ENCODE measurements at places on chromosomes 3 and 15. TPM values are rescaled to one million over a fixed set of nuclear protein-coding genes. Genes with fewer than 3 reads are reported as not detected.

- DNase-seq, result no peak
Measured at GRCh38 chr3:23837286-23837685, 31.5 kb downstream of the UBE2E1 start.

- DNase-seq, result no peak
Measured at GRCh38 chr3:37071921-37072320, 78.6 kb downstream of the MLH1 start.

- DNase-seq, result peak; percentile 39
Measured at GRCh38 chr3:72347819-72348319, 500.4 kb downstream of the SHQ1 start.

DNA sequence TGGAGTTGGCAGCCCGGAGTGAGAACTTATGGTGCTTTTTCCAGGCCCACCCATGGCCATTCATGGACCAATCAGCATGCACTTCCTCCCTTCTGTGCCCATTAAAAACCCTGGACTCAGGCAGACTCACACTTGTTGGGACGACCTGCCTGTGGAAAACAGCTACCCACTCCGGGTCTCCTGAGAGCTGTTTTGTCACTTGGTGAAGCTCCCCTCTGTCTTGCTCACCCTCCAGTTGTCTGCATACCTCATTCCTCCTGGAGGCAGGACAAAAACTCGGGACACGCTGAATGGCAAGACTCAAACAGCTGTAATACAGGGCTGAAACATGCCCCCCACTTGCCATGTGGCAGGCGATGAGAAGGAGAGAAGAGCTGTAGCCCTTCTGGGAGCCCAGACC lies 35.2 kb downstream of the ROPN1B start:
- no peak for DNase-seq

Gene IL17RB
- total RNA-seq, result 3.3 TPM

Gene SV2B
- 17.1 TPM for total RNA-seq
